ENCODE measurements at places on chromosomes 7 and 10.

DNA sequence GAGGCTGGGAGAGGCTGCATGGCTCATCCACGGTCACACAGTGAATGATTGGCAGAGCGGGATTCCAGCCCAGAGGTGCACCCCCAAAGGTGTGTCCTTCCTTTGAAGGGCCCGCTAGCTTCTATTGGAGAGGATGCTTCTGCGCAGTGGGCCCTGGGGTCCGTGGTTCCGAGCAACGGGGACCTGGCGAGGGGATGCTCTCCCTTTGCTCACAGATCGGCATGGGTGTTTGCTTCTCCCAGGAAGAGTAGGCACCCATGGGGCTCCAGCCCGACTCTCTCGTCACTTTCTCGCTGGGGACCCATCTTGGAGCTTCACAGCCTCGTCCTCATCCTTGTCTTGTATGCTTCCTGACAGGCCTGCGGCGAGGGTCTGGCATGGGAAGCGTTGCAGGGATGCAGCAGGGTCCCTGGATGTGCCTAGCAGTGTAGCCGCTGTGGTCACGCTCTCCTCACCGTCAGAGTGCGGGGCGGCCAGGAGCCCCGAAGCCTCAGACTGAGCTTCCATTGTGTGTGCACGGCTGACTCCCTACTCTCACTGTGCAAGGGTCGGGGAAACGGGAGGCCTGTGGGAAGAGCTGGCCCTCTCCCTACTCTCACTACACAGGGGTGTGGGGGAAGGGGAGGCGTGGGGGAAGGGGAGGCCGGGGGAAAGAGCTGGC, 538.5 kb upstream of the FOXK1 start:
- no peak for DNase-seq

DNA sequence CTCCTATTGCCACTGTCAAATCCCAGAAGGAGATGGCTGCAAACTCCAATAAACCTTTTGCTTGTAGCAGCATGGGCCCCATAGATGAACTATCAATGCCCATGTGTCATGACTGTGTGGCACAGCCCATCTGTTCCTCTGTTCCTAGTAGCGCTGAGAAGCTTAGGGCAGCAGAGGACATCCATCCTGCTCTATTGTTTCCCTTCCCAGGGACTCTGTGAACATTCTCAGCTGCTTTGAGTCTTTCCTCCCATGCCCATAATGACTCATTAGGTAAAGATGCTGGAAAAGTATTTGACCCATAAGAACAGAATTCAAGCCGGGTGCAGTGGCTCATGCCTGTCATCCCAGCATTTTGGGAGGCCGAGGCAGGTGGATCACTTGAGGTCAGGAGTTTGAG, 28.3 kb downstream of the STMP1 start:
- no peak for DNase-seq

GRCh38 chr10:50224330-50224952, 26.9 kb downstream of the ASAH2 start:
- peak; percentile 58 for DNase-seq

DNA sequence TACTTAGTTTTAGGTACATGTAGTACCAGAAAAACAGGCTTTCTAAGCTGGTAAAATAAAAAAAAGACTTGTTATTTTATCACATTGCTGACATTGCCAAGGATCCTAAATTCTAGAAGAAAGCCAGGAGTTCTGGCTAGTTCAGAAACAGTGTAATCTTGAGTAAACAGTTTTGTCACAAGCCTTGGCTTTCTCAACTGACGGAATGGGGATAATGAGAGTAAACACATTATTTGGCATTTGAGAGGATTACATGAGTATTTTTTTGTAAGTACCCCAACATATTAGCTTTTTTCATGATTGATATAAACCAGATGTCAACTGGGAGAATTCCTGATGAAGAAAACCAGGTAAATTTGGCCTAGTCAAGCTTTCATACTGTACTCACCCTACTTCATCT, 269.8 kb downstream of the SORCS1 start:
- DNase-seq: no peak

GRCh38 chr7:19970514-19970913, 197.1 kb upstream of the TMEM196 start:
- no peak for DNase-seq

DNA sequence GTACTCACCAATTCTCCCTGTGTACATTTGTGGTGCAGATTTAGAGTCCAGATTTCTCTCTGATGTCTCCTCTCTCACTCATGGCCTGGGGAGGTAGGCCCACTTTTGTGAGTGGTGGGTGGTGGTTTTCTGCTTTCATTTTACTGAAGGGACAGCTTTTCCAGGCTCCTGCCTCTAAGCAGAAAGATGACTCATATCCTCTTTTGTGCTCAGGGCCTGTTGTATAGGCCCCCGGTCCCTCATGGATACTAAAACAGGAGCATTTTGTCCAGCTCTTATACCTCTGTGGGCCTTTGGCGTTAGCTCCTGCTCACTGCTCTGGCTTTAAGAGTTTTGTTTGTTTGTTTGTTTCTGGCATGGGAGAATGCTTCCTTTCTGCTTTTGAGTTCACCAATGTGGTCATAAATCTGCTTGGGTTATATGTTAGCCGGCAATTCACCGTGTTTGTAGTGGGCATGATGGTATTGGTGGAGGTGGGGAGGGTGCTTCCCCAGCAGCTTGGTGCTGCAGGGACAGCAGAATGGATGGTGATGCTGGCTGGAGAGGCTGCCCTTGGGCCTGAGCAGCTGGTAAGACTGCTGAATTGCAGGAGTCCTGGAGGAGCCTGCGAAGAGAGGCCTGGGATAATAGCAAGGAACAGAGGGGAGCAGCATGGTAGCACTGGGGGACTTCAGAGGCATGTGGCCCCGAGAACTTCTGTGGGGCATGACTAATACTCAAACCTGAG, 468.7 kb downstream of the RPS24 start:
- DNase-seq: no peak

DNA sequence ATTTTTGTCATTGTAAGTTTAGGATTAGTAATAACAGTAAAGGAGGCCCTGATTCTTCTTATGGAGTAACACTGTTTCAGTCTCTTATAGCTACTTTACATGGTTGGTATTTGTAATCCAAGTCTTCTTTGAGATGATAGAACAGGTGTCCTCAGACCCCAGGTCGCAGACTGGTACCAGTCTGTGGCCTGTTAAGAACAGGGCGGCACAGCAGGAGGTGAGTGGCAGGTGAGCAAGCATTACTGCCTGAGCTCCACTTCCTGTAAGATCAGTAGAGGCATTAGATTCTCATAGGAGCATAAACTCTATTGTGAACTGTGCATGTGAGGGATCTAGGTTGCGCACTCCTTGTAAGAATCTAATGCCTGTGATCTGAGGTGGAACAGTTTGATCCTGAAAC, 77.3 kb downstream of the STK31 start:
- no peak for DNase-seq

DNA sequence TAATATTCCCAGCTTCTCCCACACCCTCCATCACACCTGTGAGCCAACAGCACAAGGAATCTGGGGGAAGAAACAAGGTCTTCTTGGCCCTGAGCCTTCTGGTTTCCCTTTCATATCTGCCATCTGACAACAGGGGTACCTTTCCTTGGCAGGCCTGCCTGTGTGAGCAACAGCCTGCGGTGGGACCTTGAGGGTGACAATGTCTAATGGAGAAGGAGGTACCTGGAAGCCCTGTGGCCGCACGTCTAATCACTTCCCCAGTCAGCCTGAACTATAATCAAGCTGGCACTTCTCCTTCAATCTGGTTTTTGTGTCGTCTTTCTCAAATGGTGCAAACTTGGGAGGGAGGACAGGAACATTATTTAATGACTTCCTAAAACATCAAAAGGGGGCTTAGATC, 41.2 kb downstream of the NRCAM start:
- no peak for DNase-seq

- no peak for DNase-seq
These were observed 6.3 kb downstream of the NAT16 start for GRCh38 chr7:101173752-101174244.

DNA sequence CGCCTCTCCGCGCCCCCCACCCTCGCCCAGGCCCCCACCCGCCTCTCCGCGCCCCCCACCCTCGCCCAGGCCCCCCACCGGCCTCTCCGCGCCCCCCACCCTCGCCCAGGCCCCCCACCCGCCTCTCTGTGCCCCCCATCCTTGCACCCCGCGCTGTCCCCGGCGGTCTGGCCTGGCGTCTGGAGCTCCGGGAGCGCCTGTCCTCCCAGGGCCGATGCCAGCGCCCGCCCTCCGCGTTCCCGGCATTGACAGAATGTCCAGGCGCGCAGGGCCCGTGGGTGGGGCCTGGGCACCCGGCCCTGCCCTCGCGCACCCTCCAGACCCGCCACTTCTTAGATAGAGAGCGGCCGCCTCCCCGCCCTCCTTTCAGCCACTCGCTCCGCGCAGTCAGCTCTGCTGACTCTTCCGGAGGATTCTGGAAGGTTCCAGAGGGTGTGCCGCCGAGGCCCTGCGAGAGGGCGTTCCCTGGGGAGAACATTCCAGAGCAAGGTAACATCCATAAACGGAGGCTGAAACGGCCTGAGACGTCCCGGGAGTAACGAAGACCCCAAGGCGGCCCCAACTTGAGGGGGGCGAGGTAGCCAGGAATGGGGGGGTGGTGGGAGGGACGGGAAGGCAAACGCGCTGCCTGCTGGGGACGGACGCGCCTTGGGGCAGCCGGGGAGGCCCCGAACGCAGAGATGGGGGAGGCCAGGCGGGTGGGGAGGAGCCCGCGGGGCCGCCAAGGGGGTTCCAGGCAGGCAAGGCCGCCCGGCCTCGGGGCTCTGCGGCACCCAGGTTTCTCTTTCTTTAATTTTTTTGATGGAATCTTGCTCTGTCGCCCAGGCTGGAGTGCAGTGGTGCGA, 117.8 kb downstream of the DYNC2I1 start:
- DNase-seq: no peak

- no peak for DNase-seq
These were observed 53.1 kb upstream of the COBL start for GRCh38 chr7:51369746-51370145.

GRCh38 chr10:117074621-117075020, 63.4 kb downstream of the VAX1 start:
- no peak for DNase-seq

GRCh38 chr7:26155531-26156375, 3.8 kb downstream of the NFE2L3 start:
- no peak for DNase-seq

GRCh38 chr10:129960481-129961156, 3.5 kb downstream of the EBF3 start:
- no peak for DNase-seq

DNA sequence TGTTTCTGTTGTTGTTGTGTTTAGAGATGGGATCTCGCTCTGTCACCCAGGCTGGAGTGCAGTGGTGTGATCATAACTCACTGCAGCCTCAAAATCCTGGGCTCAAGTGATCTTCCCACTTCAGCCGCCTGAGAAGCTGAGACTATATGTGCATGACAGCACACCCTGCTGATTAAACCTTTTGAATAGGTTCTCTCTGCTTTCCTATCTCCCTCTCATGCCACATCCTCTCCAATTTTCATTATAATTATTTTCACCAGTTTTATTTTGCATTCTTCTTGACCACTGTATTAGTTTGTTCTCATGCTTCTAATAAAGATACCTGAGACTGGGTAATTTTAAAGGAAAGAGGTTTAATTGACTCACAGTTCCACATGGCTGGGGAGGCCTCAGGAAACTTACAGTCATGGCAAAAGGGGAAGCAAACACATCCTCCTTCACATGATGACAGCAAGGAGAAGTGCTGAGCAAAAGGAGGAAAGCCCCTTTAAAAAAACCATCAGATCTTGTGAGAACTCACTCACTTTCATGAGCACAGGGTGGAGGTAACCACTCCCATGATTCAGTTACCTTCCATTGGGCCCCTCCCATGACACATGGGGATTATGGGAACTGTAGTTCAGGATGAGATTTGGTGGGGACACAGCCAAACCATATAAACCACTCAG, 12.9 kb downstream of the AGK start:
- no peak for DNase-seq

DNA sequence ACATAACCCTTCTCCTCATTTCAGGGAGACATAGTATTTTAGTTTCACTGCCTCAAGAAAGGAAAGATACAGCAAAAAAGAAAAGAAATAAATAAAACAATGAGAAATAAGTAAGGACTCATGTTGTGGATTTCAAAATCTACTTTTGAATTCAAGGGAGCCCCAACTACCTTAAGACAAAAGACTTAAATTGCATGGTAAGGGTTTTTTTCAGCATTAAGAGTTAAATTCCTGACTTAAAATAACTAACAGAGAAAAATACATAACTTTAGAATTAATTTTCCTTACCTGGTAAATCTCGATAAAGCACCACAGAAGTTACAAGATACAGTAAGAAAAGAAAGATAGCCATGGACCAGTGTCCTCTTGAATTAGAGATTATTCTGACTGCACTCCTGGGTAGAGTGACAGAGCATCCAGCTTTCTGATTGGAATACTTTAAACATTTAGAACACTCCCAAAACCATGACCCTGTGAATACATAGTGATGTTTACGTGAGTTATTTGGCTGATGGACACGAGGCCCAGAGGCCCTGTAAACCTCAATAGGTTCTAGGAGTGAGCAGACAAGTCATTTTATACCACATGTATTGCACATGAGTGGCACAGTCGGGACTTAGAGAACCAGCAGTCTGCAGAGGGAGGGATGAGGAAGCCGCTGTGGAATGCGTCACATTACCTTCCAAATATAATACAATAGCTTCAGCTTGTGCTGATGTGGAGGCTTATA, 292.5 kb upstream of the SEMA3C start:
- no peak for DNase-seq

- DNase-seq: peak; percentile 39
These were observed 1.6 kb upstream of the SAMD9 start for GRCh38 chr7:93119191-93119905.

DNA sequence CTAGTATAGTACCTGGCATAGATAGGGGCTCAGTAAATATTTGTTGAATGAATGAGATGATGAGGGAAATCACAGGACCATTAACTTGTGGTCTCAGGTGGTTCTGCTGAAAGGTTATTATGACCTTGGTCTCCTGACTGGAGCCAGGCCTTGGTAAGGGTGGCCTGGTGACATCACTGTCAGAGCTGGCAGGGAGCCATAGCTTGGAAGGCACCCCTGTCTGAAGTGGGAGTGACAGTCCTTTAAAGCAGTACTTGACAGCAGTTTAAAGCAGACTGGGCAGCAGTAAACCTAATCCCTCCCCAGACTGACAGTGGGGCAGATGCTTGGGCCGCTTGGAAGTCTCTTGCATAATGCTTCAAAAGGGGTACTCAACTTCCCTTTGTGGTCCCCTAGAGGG, 13.4 kb downstream of the DPCD start:
- DNase-seq: no peak

DNA sequence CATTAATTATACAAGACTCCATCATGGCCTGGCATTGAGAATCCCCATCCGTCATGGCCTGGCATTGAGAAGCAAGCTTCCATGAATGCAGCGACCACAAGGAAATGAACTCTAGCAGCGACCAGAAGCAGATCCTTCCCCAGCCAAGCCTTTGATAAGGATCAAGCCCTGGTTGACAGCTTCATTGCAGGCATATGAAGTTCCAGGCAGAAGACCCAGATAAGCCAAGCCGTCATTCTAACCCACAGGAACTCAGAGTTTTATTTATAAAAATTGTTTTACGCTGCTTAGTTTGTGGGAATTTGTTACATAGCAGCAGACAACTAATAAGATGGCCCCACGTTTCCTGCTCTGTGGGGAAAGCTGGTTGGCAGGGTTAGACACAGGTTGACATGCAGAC, 642.3 kb downstream of the GATA3 start:
- DNase-seq: no peak

- DNase-seq: no peak
These were observed 182.8 kb downstream of the ZWINT start for GRCh38 chr10:56178210-56178609.

- no peak for DNase-seq
These were observed 137.2 kb downstream of the GRID1 start for GRCh38 chr10:86229376-86229775.

- DNase-seq: no peak
These were observed 135.6 kb downstream of the TMEM168 start for GRCh38 chr7:112654322-112655216.
